Mesothelial cell of epicardium (in vitro differentiated cells): ENCODE measurements at places on chromosomes 16 and 17. TPM values are rescaled to one million over a fixed set of nuclear protein-coding genes. Genes with fewer than 3 reads are reported as not detected.

DNA sequence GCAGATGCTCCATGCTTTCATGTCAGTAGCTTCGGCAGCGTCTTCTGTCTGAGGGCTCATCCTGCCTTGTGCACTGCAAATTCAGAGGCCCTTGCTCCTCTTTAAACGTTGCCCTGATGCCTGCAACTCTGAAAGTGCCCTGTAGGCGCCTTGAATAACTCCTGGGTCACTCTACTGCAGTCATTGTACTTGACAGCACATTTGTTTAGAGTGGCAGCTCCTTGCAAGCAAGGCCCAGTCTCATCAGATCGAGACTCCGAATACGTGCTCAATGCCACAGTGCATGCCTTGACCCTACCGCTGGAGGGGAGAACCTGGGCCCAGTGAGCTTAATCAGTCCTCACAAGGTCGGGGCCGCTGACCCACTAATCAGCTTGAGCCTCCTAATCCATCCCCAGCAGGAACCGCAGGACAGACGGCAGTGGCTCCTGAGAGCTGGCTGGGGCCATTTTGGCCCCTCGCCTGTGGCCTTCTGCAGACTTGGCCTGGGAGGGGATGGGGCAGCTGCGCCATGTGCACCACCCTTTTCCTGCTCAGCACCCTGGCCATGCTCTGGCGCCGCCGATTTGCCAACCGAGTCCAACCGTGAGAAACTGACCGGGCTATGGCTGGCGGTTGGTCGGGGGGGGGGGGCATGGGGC lies at the start of gene PRCD:
Gene PRCD (plus strand): TSS at position 414 of the 641 bp plus-strand sequence. CDS start 98 bp downstream, at position 512.
- H3K36me3 ChIP-seq: no peaks in the 10 kb centered on the region
- peak within 1 kb of the TSS; percentile 86 for H3K27ac ChIP-seq
- peak within 1 kb of the TSS; percentile 64 for H3K4me3 ChIP-seq
- H3K4me1 ChIP-seq: peaks cover 56% of the 10 kb centered on the region

DNA sequence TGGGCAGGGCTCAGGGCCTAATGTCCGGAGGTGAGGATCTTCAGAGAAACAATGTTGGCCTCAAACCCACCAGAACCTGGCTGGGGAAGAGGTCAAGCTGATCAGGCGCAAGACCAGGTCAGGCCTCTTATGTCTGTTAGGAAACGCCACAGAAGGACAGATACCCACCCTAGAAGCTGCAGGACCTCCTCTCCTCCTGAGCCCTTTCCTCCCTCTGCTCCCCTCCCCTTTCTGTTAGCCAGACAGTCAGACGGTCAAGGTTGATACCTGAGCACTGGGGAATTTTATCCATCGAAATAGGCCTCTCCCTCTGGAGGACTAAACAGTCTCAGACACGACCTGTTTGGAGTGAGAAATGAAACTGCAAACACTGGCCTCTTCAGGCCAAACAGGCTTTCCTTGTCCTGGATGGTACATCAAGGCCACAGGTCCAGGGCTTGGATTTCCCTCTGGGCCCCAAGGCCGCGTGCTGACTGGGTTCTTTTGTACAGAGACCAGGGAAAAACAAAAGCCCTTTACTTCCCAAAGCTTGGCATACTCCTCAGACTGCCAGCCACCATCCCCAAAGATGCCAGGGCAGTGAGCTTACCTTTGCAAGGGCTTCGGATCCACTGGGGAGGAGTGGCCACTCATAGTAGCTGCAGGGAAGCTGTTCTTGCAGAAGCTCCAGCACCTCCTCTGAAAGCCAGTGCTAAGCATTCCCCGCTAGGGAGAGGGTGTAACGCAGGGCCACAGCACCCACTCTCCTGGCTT lies 135.8 kb downstream of the CCDC182 start:
- no peaks in the 10 kb centered on the region for H3K27me3 ChIP-seq
- H3K27ac ChIP-seq: peak overlapping the region; percentile 39
- no peaks in the 10 kb centered on the region for H3K36me3 ChIP-seq
- H3K4me3 ChIP-seq: no peak overlapping the region
- no peak for DNase-seq

- no peak overlapping the region for H3K27ac ChIP-seq
- DNase-seq: no peak
- H3K4me3 ChIP-seq: no peak overlapping the region
- H3K36me3 ChIP-seq: no peaks in the 10 kb centered on the region
Measured at GRCh38 chr16:85087899-85088569, 24.2 kb downstream of the CIBAR2 start.

DNA sequence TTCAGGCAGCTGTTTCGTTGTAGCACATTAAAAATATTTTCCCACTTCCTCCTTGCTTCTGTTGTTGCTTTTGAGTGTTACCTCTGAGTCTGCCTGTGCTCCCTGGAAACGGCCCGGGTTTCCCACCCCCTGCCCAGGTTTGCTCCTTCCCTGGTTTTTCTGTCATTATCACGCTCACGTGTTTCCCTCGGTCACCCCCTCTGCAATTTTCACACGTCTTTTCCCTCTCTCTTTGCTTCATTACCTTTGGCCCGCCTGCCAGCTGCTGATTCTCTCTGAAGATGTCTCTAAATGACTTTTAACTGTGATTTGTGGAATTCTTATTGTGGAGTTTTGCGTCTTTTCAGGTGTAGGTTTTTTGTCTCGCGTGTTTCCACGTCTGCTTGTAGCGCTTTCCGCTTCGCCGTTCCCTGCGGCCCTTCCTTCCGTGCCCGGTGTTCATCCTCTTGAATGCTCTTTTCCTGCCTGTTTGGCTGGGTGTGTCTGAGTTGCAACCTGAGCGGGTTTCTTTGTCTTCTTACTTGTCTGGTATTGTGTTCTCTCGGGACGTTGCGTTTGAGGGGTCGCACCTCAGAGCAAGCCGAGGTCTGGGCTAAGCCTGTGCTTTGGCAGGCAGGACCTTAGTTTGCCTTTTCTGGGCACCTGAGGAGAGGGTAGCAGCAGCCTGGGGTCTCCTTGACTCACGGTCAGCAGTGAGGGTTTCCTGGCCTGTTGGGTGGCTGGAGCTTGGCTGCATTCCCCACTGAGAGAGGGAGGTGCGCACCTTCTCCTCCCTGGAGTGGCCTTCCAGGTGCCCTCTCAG lies 96.3 kb upstream of the ZNF750 start:
- no peaks in the 10 kb centered on the region for H3K27me3 ChIP-seq
- no peak for DNase-seq
- no peak overlapping the region for H3K4me3 ChIP-seq
- no peaks in the 10 kb centered on the region for H3K4me1 ChIP-seq

- peaks cover 16% of the 10 kb centered on the region for H3K36me3 ChIP-seq
- no peak overlapping the region for H3K27ac ChIP-seq
- DNase-seq: no peak
- H3K4me1 ChIP-seq: no peaks in the 10 kb centered on the region
- no peak overlapping the region for H3K4me3 ChIP-seq
Measured at GRCh38 chr17:1475321-1475854, 17.1 kb downstream of the MYO1C start.

GRCh38 chr17:38532451-38532850 lies 73.3 kb downstream of the SRCIN1 start:
- H3K27me3 ChIP-seq: peaks cover 46% of the 10 kb centered on the region
- DNase-seq: no peak
- no peaks in the 10 kb centered on the region for H3K36me3 ChIP-seq

DNA sequence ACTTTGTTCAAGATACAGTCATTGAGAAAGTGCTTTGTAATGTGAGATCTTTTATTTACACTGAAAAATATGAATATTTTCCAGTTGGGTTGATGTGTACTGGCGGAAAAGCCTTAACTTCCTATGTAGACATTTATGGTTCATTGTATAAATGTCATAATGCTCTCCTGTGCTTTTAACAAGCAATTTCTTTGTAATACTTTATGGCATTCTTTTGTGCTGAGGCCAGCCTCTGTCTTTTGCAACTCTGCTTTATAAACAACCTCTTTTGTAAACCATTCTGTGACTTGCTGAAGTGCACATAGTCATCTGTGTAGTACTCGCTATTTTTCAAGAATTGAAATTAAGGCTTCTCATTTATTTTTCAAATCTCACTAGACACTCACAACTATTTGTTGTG lies 291.2 kb downstream of the CDH11 start:
- peaks cover 2% of the 10 kb centered on the region for H3K36me3 ChIP-seq
- no peak for DNase-seq
- no peaks in the 10 kb centered on the region for H3K4me1 ChIP-seq
- no peak overlapping the region for H3K4me3 ChIP-seq

GRCh38 chr16:10780628-10781027 lies 37.0 kb downstream of the NUBP1 start:
- H3K4me3 ChIP-seq: no peak overlapping the region
- no peaks in the 10 kb centered on the region for H3K27me3 ChIP-seq
- no peak for DNase-seq
- no peak overlapping the region for H3K27ac ChIP-seq
- no peaks in the 10 kb centered on the region for H3K4me1 ChIP-seq

GRCh38 chr16:88533932-88534637 lies 36.1 kb upstream of the ZC3H18 start:
- no peak overlapping the region for H3K4me3 ChIP-seq
- H3K4me1 ChIP-seq: peaks cover 20% of the 10 kb centered on the region
- peaks cover 7% of the 10 kb centered on the region for H3K36me3 ChIP-seq
- H3K27ac ChIP-seq: no peak overlapping the region

DNA sequence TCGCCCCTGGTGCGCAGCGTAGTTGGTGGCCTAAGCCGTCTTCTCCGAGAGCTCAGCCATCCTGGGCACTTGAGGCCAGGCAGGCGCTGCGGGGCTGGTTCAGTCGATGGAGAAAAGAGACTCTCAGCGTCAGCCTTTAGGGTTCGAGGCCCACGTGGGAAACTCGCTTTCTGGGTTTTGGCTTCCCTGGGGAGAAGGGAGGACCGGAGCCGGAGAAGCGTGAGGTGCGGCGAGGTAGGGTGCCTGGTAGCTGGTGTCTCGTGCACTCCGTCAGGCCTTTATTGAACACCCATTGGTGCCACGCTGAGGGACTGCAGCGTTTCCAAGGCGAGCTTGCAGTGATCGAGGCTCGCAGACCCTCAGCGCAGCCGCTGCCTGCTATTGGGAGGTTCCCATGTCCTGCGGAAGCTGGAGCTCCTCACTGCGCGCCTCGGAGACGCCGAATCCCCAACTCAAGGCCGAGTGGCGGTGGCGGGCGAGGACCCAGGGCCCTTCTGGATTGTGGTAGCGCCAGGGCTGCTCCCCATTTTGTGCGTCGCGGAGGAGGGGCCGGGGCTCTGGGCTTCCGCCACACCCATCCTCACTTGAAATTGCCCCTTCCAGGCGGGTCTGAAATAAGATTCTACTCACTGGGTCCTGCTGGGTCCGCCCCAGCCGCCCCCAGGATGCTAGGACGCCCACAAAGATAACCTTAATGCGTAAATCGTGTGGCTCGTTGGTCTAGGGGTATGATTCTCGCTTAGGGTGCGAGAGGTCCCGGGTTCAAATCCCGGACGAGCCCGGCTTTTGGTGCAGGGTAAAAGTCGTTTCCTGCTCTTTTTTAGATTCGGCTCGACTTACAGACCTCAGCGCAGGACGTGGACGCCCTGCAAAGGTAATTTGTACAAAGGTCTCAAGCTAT lies 1.2 kb downstream of the OR1F1 start:
- peaks cover 94% of the 10 kb centered on the region for H3K27me3 ChIP-seq
- no peaks in the 10 kb centered on the region for H3K36me3 ChIP-seq
- no peak overlapping the region for H3K27ac ChIP-seq
- peak; percentile 56 for DNase-seq
- peaks cover 12% of the 10 kb centered on the region for H3K4me1 ChIP-seq

- H3K27me3 ChIP-seq: peaks cover 57% of the 10 kb centered on the region
- H3K4me3 ChIP-seq: no peak overlapping the region
- DNase-seq: no peak
- H3K36me3 ChIP-seq: no peaks in the 10 kb centered on the region
Measured at GRCh38 chr17:79490530-79490929, 120.3 kb downstream of the RBFOX3 start.

DNA sequence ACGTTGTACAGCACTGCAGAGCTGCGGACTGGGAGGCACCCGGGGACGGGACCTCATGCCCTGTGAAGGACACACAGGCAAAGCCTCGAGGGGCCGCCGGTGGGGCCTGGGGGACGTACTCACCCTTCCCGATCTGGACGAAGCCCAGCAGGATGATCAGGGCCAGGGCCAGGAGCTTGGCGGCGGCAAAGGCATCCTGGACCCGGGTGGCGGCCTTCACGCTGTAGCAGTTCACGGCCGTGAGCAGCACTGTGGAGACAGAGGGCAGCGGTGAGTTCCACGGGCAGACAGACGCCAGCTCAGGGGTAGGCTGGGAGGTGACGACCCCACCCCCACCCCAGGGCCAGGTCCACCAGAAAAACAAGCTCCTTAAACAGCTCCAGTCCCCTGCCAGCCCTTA lies 17.7 kb downstream of the SLC7A5 start:
- DNase-seq: no peak
- H3K27me3 ChIP-seq: no peaks in the 10 kb centered on the region
- peak overlapping the region; percentile 47 for H3K27ac ChIP-seq
- H3K4me1 ChIP-seq: peaks cover 61% of the 10 kb centered on the region
- H3K4me3 ChIP-seq: no peak overlapping the region
- H3K36me3 ChIP-seq: no peaks in the 10 kb centered on the region

DNA sequence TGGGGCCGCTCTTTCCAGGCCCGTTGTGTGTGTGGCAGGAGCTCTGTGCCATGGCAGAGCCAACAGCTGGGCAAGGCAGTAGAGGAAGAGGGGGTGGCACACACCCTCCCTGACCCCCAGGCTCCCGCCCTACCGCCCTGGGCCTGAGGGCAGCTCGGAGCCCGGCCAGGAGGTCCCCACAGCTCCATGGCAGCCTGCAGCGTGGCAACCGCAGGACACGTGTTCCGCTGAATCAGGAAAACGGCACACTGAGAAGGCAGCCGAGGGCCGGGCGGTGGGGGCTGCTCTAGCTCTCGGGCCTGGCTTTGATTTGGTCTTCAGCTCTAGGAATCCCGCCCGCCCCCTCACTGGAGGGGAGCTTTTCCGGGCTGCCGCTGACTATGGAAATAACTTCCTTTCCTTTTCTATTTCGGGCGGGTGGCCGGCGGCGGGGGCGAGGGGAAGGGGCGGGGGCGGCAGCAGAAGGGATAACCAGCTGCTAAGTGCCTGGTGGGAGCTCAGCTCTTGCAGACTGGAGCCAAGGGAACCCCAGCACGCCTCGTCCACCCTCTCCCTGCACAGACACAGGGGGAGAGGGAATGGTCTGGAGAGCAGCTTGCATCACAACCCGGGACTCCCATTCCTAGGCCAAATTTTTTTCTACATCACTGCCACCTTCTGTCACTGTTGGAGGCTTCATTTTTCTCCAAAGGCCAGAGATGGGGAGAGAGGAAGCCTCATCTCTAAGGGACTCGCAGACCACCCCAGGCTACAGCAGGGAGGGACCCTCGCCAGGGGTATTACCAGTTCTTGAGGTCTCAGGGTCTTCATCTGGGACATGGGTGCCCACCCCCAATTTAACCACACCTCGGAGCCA lies 24.8 kb upstream of the MRPS23 start:
- H3K4me3 ChIP-seq: peak overlapping the region; percentile 31
- peak; percentile 66 for DNase-seq
- peak overlapping the region; percentile 98 for H3K27ac ChIP-seq
- H3K27me3 ChIP-seq: no peaks in the 10 kb centered on the region

GRCh38 chr17:64054304-64054703 lies 33.9 kb upstream of the ICAM2 start:
- no peak overlapping the region for H3K4me3 ChIP-seq
- H3K4me1 ChIP-seq: peaks cover 11% of the 10 kb centered on the region
- no peak overlapping the region for H3K27ac ChIP-seq
- H3K27me3 ChIP-seq: no peaks in the 10 kb centered on the region

- peaks cover 2% of the 10 kb centered on the region for H3K36me3 ChIP-seq
- H3K27ac ChIP-seq: no peak overlapping the region
Measured at GRCh38 chr16:69236319-69236718, 49.4 kb downstream of the SNTB2 start.

The SHCBP1 gene
- total RNA-seq: 5.1 to 7.5 TPM (median 7.0 TPM) in 3 replicates

The NGFR gene
- 14.7 to 16.1 TPM (median 14.9 TPM) in 3 replicates for total RNA-seq

The SLC47A2 gene
- not detected in 3 replicates for total RNA-seq

The SBK1 gene
- total RNA-seq: 50.1 to 51.9 TPM (median 51.4 TPM) in 3 replicates
